ENCODE measurements at places on chromosomes 16 and 17. TPM values are rescaled to one million over a fixed set of nuclear protein-coding genes. Genes with fewer than 3 reads are reported as not detected.

Gene CCL7
- 1.7 TPM for total RNA-seq

Gene ATP2A1
- 0.44 TPM for total RNA-seq

Gene RBFOX1
- not detected for total RNA-seq

Gene SEBOX
- not detected for total RNA-seq

Gene CSH2
- not detected for total RNA-seq
